ENCODE measurements at places on chromosomes 13 and 19.

DNA sequence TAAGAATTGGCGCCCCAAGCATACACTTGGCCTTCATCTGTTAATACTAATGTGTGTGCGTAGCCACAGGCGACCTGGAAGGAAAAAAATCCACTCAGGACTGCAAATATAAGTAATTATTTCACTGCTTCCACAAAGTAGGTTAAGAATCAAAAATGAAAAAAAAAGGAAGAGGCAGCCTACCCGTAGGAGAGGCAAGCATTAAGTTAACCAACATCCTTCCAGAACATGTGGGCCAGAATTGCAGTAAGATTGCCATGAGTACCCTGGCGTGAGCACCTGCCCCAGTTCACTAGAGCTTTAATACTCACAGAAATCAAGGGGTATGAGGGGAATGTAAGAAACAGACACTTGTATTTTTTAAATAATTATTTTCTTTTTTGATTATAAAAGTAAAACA, 22.2 kb downstream of the RCBTB2 start:
- DNase-seq: no peak

DNA sequence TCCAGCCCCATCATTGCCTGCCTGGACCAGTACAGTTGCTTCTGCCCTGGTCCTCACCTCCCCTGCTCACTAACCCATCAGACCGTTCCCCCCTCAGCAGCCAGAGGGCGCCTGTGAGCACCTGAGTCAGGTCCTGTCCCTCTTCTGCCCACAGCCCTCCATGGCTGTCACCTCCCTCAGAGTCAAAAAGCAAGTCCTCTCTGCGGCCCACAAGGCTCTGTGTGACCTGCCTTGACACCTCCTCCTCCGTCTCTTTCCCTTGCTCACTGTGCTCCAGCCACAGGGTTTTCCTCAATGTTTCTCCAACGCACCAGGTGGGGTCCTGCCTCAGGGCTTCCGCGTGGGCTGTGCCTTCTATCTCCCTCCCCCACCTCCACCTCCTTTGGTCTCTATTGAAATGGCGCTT, 29.4 kb upstream of the PTPRS start:
- DNase-seq: peak; percentile 16

- DNase-seq: no peak
Measured at GRCh38 chr13:41344358-41344757, 33.3 kb downstream of the NAA16 start.

DNA sequence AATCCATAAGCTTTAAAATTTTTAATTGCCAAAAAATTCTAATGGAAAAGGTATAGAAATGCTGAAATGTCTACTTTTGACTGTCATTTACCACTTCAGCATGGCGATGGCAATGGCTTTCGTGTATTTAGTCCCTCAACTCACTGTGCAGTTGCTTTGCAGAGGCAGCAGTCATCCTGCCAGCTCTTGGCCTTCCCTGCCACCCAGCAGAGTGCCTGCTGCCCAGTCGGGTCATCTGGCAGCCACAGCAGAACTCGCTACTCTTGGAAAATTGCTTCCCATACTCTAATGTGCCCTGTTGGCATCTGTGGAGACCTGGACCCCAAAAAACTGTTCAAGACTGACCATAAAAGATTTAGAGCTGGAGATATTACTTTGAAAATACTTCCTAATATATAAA, 383.2 kb downstream of the UQCRFS1 start:
- no peak for DNase-seq

DNA sequence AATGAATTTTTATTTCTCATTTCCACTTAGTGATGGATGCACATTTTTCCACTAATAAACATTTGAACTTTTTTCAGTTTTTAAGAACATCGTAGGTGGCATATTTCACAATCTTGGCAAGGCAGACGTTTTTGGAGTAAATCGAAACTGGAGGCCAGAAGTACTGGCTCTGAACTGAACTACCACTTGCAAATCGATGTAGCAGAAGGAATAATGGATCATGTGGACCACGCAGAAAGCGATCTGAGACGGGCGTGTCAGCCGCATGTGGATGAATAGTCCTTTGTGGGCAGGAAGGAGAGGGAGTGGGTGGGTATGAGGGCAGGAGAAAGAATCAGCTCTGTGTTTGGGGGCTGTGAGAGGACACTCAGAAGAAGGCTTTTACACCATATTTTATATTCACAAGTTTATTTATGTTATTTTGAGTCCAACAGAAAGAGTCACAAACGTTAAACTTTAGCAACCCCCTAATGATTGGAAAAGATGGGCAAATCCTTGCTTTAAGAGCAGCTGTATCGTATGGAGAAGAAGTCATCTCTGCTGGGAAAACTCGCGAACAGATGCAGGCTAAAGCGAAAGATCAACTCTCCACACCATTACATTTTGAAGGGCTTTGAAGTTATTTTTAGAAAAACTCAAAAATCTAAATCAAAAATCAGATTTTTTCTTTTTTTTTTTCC, 90.5 kb downstream of the COL4A2 start:
- no peak for DNase-seq

GRCh38 chr13:25948910-25949309, 102.9 kb downstream of the SHISA2 start:
- no peak for DNase-seq

DNA sequence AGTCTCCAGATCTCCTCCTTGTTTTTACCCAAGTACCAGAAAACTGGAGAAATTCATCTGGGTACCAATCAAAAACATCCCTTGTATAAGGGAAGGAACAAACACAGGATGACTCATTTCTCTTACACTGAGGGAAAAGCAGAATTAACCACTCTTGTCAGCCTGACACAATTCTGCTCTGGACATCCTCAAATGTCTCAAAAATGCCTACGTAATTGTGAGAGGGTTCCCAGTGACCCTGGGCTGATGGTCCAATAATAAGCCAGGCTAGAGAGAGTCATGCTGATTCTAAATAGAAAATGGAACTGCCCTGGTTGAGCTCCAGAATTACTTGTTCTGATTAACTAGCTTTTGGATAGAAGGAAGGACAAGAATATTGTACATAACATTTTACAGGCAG, 14.5 kb downstream of the ZNF708 start:
- DNase-seq: no peak

DNA sequence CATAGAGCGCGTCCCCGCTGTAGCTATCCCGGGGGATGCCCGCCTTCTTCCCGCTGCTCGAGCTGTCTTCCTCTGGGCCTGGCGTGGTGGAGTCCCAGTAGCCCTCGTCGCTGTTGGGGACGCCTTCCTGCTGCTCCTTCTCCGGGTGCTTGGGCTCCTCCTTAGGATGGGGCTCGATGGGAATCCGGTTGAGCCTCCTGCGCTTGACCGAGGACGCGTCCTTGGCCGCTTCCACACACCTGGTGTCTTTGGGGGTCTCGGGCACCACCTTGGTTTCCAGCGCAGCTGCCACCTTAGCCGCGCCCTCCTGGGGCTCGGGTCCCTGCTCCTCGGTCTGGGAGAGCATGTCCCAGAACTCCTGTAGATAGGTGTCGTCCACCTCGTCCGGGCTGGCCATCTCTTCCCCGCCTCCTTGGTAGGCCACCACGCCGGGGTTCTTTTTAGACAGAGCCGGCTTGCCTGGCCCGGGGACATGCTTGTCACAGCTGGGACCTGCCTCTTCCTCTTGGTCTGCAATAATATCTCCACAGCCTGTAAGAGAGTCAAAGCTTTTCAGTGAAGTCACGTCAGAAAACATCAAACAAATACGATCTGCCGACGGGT, 2.0 kb downstream of the AMER2 start:
- no peak for DNase-seq

- DNase-seq: peak; percentile 86
Measured at GRCh38 chr19:13277104-13277809, 127.0 kb downstream of the IER2 start.

- no peak for DNase-seq
Measured at GRCh38 chr13:47594833-47595232, 406.2 kb downstream of the SUCLA2 start.

DNA sequence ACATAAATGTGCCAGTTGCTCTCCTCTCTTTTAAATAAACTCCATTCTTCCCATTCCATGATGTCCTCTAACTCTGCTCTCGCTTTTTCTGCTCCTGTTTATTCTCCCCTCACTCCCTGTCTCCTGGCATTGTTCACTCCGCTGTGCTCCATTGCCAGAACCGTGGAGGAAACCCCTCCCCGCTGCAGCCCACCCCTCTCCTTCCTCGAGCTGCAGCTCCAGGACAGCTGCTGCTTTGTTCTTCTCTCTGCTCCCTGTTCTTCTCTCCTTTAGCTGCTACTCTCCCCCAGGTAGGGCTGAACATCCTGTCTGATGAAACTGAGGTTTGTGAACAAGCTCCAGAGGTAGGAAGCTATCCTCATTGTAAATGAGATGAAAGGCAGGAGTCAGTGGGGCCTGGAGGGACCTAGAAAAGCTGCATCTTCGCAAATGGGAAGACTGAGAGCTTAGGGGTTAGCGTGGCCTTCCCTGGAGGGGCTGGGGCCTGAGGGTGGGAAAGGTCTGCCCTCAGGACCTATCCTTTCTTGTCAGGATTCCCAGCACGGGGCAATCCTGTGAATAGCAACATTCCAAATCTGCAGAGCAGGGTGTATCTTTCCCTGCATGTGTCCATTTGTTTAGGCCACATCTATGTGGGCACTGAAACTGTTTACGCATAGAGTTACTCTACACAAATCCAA, 243.7 kb downstream of the DNAJC15 start:
- no peak for DNase-seq

- DNase-seq: no peak
Measured at GRCh38 chr13:31930901-31931522, 100.6 kb upstream of the FRY start.

- DNase-seq: peak; percentile 26
Measured at GRCh38 chr19:40673397-40673796, 17.1 kb downstream of the NUMBL start.

GRCh38 chr13:45289936-45290563, 50.9 kb downstream of the TPT1 start:
- no peak for DNase-seq

GRCh38 chr19:40305403-40305802, 20.3 kb upstream of the AKT2 start:
- peak; percentile 75 for DNase-seq

- peak; percentile 75 for DNase-seq
Measured at GRCh38 chr19:9793071-9793591, 24.6 kb upstream of the ZNF846 start.

GRCh38 chr13:102881819-102882686, 36.2 kb downstream of the ERCC5 start:
- DNase-seq: no peak

DNA sequence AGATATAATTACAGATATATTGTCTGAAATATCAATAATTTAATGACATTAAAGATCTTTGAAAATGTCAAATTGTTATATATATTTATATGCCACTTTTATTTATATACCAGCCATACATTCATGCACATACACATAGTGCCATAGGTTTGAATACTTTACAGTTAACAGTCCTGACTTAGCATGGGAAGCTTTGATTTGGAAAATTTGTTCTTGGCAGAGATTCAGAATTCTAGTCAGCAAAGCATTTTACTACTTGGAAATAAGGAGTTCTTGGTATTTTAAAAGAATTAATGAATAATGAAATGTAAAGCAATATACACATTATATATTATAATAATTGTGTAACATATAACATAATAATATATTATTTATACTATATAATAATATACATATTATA, 277.0 kb upstream of the PCDH20 start:
- no peak for DNase-seq

- no peak for DNase-seq
Measured at GRCh38 chr13:21034603-21035191, 26.7 kb downstream of the LATS2 start.

DNA sequence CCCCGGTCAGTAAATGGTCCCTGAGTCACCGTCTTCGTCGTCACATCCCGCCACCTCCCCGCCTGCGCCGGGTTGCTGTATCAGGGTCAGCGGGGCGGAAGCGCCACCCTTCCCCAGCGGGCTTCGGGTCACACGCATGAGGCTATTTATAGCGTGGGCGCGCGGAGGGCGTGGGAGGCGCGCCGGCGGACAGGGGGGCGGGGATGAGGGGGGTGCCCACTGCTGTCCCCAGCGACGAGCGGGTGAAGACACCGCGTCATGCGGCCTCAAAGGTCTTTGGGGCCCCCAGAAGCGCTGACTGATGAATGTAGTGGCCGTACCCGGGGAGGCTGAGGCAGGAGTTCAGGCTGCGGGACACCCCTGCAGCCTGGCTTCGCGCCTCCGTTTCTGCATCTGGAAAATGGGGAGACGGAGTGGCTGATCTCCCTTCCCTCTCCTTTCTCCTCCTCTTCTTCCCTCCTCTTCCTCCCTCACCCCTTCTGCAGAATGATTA, 7.9 kb downstream of the UNC13A start:
- peak; percentile 62 for DNase-seq

- DNase-seq: no peak
Measured at GRCh38 chr13:111117961-111118360, 2.9 kb downstream of the ARHGEF7 start.

GRCh38 chr19:39906820-39907611, 27.4 kb downstream of the FCGBP start:
- DNase-seq: no peak

- no peak for DNase-seq
Measured at GRCh38 chr19:16429066-16429758, 42.6 kb downstream of the EPS15L1 start.

GRCh38 chr19:49915271-49915670, 13.7 kb upstream of the ATF5 start:
- DNase-seq: no peak

DNA sequence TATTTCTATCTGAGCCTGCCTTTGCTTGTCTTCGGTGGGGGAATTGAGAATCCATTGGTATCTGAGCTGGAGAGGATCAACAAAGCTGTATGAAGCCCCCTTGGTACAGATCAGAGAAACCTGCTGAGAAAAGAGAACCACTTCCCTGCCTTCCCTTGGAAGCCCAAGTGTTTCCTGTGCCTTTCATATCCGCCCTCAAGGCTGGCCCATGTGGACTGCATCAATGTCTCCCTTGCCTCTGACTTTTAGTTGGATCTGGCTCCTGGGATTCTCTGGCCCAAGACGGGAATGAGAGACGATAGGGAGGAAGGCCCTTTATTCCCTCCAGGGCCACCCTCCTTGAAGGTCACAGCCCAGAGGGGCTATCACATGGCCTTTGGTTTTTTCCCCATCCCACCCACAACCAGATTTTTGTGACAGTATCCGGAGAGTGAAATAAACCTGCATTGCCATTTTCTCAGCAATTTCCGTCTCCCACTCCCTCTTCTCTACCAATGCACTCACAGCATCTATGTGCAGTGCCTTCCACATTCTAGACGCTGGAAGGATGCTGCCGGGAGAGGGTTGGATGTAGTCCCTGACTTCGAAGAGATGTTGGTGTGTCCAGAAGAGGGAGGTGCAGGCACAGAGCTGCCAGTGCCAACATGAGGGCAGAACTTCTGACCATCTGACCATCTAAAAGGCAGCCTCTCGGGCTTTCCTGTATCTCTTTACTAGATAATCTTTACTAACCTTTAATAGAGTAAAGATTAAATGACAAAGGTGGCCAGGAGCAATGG, 63.8 kb downstream of the KCTD15 start:
- DNase-seq: no peak

GRCh38 chr13:84479656-84480055, 597.4 kb upstream of the SLITRK1 start:
- DNase-seq: no peak

- DNase-seq: no peak
Measured at GRCh38 chr19:18424890-18425514, 5.8 kb downstream of the SSBP4 start.

GRCh38 chr13:110561344-110562035, at the start of gene RAB20:
Gene RAB20, minus strand, starts transcription at chr13:110561722. Its CDS starts 203 bp downstream, at chr13:110561519.
- peak; percentile 63 for DNase-seq

GRCh38 chr13:93029536-93029935, 197.1 kb upstream of the GPC6 start:
- DNase-seq: no peak

GRCh38 chr13:29496241-29496712, 99.2 kb downstream of the SLC7A1 start:
- peak; percentile 4 for DNase-seq
